ENCODE measurements at places on chromosomes 6 and 20.

DNA sequence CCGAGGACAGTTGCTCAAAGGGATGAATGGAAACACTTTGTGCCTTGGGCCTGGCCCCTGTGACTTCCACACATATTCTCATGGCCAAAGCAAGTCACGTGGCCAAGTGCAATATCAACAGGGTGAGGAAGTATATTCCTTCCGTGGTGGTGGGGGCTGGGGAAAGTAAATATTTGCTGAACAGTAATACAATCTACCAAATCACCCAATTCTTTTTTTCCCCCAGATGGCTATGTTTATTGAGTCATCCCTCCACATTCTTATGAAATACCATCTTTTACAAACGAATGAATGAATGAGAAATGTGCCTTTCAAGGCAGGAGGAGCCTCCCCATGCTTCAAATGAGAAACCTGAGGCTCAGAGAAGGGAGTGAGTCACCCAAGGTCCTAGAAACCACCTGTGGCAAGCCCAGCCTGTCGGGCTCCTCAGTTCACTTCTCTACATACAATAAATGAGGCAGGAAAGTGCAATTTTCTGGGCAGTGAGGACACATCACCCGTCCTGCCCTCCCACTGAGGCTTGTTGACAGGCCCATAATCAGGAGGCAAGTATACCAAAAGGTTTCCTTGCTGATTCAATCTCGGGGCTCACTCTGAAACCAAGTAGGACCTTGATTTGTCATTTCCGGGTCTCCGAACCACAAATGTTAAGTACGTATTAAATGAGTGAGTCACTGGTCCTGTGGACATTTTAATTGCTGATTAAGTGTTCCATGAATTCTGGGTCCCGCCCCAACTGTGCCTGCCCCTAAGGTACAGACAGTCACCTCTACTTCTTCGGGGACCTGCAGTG lies 25.3 kb upstream of the TOP1 start:
- DNase-seq, result peak; percentile 98

GRCh38 chr20:22008456-22008855 lies 303.0 kb downstream of the PAX1 start:
- no peak for DNase-seq

DNA sequence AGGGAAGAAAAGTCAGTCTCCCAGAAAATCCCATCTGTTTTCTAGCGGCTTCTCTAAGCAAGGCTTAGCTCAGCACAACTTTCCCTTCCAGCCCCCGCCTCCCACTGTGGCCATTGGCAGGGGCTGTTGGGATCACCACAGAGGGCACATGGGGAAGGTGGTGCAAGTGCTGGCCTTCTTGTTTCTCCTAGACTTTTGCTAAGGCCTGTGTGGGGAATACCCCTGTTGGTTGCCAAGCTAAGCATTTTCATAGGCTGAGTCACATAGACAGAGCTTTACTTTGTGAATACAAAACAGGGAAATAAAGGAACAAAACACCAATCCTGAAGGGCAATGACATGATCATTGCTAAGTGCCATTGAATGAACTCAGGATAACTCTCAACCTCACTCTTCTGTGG lies 32.4 kb upstream of the TIAM2 start:
- DNase-seq, result no peak

- no peak for DNase-seq
Measured at GRCh38 chr20:24723186-24723585, 225.9 kb upstream of the CST7 start.

GRCh38 chr6:151263967-151264366 lies 24.2 kb downstream of the AKAP12 start:
- no peak for DNase-seq

DNA sequence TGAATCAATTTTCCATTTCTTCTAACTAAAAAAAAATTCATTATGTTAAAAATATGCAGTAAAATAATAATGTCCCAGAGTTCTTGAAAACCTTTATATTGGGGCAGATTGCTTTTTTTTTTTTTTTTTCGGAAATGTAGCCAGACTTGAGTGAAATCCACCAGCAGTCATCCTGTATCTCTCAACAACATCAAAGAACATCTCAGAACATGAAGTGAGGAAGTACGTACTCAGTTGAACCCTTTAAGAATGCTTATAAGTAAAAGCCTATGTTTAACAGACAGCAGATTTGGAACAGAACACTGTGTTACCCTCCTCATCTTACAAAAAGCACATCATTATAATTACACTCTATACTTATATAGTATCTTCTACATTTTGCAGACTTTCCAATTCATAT lies 51.0 kb upstream of the SUPT3H start:
- no peak for DNase-seq

DNA sequence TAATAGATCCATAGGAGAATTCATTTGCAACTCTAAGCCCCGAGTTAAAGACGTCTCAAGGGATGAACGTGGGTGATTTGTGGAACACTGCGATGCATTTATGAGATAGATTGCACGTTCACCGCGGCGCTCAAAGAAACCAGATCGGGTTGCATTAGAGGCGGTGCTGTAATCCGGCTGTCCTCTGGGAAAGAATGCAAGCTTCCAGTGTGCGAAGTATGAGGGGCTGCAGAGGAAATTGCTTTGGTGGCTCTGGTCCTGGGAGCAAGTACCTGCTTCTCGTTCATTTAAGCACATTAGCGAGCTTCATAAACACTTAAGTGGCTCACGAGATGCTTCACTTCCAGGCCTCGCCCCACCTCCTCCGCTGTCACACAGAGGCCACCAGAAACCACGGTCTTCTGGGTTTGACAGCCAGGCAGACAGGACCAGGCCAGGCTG lies 182.3 kb downstream of the CDH4 start:
- no peak for DNase-seq

DNA sequence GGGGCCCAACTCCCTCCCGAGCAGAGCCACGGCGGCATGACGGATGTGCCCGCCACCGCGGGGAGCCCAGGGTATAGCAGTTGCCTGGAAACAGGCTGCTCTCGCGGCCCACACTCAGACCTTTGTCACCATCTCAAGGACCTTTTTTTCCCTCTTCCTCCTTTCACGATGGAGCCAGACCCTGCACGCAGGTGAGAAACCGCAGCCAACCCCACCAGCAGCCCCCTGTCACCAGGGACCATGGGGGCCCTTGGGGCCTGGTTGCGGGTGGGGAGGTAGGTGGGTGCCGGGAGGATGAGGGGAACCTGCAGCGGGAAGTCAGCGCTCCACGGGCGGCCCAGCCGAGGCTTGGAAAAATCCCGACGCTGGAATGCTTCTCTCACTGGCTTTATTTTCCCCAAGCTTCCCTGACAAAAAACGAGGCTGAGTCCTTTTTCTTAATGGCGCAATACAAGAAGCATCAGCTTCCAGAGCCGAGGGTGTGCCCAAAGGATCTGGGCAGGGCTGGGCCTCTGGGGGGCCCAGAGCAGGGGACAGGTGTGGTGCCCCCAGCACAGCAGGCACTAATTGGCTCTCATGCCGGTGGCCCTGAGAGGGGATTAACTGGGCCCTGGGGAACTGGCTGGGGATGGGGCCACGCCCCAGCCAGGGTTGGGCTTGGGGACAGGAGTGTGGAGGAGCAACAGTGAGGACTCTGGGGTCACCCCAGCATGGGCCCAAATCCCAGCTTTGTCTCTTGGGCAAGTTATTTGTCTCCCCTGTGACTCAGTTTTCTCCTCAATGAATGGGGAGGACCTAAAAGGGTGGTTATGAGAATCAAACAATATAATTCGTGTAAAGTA lies 23.9 kb downstream of the NOL4L start:
- no peak for DNase-seq

DNA sequence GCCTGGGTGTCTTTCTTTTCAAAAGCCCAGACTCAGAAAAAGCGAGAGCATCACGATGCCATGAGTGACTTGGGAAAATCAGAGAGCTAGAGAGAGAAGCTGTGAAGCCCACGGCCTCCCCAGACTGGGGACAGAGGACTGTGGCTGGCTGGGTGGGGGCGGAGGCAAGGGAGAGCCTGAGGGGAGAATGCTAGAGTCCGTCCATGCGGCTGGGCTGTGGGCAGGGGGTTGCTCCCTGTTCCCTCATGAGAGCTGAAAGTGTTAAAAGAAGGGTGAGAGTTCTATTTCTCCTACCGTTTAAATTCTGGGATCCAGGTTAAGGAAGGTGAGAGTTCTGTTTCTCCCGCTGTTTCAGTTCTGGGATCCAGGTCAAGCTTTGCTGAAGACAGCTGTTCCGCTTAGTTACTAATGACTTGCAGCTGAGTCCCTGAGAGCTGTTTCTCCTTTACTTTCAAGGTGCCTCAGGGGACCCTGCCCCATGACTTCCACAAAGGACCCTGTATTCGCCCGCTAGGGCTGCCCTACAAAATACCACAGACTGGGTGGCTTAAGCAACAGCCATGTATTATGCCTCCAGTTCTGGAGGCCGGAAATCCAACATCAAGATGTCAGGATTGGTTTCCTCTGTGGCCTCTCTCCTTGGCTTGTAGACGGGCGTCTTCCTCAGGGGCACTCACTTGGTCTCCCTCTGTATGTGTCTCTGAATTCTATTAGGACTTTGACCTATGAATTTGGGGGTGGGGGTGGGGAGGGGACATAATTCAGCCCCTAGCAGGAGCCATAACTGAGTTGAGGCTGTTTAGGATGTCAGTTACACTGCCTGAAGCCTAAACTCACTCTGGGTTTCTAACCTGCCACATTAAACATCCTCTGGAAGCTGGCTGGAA lies 127.0 kb downstream of the PXDC1 start:
- no peak for DNase-seq

GRCh38 chr6:148116001-148116400 lies 226.6 kb upstream of the SASH1 start:
- no peak for DNase-seq

DNA sequence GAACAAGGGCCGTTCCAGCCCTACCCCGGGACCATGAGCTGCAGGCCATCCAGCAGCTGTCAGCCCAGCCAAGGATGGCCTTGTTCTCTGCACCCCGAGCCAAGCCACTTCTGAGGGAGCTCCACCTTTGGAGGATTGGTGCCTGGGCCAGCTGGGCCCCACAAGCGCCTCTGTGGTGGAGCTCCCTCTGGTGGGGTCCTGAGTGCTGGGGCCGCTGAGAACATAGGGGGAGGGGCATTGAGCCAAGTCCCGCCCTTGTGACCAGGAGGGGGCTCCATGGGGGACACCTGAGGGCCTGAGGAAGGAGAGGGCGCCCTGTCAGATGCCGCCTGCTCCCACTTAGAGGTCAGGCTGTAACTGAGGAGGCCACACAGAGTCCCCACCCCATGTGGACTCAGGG lies 43.2 kb downstream of the YTHDF1 start:
- peak; percentile 43 for DNase-seq
